ENCODE measurements at places on chromosomes 1 and 21.

GRCh38 chr1:160539990-160540858 lies 17.2 kb upstream of the SLAMF6 start:
- no peak for DNase-seq

GRCh38 chr21:30652891-30653290 lies 10.2 kb downstream of the KRTAP20-3 start:
- no peak for DNase-seq

- no peak for DNase-seq
These were observed 16.7 kb downstream of the STYXL2 start for GRCh38 chr1:167110586-167110985.

GRCh38 chr1:179092896-179093461 lies 11.1 kb downstream of the TOR3A start:
- no peak for DNase-seq

DNA sequence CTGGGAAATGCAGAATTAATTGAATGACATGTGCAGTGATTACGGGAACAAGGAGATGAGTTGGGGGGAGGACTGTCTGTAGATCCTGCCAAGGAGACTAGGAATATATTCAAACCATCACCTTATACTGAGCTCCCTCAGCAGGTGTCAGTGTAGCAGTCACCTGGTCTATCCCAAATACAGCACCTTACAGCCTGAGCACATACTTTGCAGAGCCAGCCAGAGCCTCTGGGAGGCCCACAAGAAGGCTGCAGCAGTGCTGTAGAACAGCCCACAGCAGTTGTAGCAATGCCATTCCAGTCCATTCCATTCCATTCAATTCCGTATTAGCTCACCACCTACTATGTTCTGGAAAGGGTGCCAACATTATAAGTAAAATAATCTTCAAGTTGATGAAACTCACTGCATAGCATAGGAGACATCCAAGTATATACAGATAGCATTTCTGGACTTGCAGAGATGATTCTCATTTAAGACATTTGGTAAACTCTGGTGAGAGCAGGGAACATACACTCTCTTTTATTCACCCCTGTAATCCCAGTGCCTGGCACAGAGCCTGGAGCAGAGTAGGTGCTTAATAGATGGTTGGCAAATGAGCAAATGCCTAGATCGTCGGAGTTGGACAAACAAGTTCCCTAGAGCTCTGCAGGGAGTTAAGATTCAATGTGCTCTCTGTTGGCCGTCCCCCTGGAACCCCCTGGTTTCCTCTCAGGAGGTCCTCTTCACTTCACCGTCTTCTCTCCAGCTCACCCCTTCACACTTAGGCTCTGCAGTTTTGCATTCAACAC lies 44.7 kb downstream of the KCNC4 start:
- no peak for DNase-seq

- no peak for DNase-seq
These were observed 46.9 kb downstream of the ITPKB start for GRCh38 chr1:226692051-226692792.

- no peak for DNase-seq
These were observed 3.0 kb upstream of the TNFRSF4 start for GRCh38 chr1:1216770-1217620.

DNA sequence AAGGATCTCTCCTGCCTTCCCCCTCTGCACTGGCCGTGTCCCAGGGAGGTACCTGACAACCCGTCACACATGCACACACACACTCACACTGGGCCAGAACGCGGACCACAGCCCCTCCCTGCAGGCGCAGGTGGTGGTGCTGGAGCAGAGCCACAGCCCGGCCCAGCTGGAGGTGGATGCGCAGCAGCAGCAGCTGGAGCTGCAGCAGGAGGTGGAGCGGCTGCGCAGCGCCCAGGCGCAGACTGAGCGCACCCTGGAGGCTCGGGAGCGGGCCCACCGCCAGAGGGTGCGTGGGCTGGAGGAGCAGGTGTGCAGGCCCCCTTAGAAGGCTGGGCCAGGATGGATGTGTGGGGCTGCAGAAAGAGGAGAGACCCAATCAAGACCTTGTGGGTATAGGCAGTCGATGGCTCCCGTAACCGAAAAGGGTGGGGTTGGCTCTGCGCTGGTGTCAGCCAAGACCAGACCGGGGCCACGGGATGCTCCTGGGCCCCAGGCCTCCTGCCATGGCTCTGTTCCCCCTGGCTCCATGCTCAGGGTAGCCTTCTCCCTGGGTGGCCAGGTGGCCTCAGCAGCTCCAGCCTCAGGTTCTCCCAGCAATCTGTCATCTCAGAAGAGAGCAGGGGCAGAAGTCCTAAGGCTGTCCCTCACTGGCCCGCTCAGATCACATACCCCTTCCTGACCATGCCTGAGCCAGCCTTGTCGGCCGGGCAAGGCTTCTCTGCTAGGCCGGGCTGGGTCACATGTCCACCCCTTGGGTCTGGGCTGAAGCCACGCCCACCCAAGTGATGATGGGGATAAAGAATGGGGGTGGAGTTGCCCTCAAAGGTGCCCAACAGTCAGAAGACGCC lies 8.9 kb downstream of the MFAP2 start:
- no peak for DNase-seq

- DNase-seq: no peak
These were observed at the start of gene BCL2L15 for GRCh38 chr1:113887402-113888175. Gene BCL2L15 (minus strand): TSS chr1:113887581. CDS start chr1:113887375, 206 bp downstream.

- no peak for DNase-seq
These were observed 176.4 kb downstream of the ZNF281 start for GRCh38 chr1:200233393-200233792.

- DNase-seq: no peak
These were observed 1.2 kb downstream of the CROCC start for GRCh38 chr1:16922885-16923431.

GRCh38 chr1:7733276-7733675 lies 37.8 kb upstream of the VAMP3 start:
- no peak for DNase-seq

DNA sequence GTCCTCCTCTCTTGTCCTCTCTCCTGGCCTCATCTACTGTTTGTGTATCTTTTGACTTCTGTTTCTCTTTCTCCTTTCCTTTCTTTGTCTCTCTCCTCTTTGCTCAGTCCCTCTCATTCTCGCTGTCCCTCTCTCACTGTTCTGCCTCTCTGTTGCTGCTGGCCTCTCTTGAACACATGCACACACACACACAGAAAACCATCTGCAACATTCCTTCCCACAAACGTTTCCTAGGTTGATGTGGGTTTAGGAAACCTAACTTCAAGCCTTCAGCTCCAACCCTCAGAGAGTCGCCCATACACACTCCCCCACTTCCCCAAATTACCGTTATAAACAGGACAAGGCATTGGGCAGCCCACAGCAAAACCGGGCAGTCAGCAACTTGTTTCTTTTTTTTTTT lies 10.9 kb upstream of the SSBP3 start:
- DNase-seq: no peak

DNA sequence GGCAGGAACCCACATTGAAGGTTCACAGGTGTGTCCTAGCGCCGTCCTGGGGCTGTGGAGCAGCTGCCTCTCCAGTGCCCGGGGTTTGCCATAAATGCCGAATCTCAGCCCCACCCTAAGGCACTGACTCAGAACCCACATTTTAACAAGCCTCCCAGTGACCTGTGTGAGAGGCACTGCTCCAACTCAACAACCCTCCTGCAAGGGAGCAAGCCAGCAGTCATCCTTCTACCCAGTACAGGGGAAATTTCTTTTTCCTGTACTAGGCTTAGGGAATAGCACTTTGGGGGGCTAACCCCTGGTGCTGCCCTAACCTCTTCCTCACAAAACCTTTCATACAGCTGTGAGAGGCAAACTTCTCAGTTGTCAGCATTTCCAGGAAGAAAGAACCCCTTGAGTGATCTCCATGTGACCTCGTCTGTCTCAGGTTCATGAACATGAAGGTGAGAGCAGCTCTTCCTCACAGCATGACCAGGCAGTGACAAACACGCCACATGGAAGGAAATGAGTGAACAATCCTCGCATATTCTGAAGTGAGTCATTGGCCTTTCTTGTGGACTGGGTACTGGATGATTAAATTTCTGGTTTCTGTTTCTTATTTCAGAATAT lies 11.4 kb upstream of the BCAR3 start:
- DNase-seq: no peak

GRCh38 chr1:58317086-58317485 lies 229.4 kb downstream of the OMA1 start:
- DNase-seq: no peak

DNA sequence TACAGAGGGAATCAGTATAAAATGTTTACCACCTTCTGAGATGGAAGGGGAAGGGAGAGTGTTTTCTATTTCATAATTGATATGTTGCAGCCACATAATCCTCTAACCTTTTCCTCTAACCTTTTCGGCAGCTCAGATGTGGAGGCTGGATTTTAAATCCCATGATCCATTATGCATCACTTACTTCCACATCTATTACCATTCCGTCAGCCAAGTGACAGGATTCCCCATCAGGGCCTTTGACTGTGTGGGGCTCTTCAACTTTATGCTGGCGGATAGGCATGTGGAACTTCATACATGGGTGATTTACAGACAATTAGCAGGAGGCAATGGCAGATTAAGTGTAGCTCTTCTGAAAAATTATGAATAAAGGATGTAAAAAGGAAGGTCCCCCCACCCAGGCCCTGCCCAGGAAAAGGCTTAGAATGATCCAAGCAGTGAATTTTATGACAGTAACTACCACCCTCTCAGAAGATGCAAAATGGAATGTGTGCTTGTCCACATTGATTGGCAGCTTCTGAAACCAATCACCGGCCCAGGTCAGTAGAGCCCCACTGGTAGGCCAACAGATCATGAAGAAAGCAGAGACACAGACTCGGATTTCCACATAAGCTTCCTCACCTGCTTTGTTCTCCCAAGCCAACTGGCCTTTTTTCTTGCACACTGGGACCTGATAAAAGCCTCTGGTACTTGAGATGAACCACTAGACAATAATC lies 147.0 kb downstream of the ST6GALNAC5 start:
- DNase-seq: no peak

- no peak for DNase-seq
These were observed 29.6 kb downstream of the GNG12 start for GRCh38 chr1:67803380-67804279.

GRCh38 chr1:24745711-24746413 lies 615 bp downstream of the CLIC4 start:
- no peak for DNase-seq

All from esophagus squamous epithelium (tissue), 5 donors.